ENCODE measurements at places on chromosomes 5 and 9.

GRCh38 chr5:58411372-58411771 lies 48.5 kb downstream of the PLK2 start:
- no peak for DNase-seq

DNA sequence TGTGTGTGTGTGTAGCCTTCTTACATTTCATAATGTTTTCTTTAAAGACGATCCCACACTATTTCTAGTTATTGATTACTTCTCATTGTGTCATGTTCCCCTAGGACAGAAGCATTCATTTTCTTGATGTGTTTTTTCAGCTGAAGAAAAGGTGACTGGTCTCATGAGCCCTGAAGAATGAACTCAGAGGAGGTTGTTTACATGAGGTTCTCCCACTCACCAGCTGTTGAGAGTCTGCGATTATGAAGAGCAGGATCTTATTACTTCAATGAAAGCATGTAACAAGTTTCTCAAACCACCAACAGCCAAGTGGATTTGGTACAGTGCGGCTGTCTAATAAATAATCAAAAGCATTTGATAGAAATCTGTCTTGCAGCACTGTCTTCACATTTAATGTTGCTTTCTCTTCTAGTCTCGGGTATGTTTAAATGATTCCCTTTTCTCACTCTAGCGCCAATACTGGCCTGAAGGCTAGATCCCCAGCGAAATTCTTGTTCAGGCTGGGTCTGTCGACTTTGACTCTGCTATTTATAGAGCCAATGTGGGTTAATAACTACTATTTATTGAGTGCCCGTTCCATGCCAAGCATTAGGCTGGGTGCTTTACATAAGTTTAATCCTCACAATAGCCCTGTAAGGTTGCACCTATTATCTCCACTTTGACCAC lies 9.6 kb upstream of the FSD1L start:
- DNase-seq = no peak

- peak; percentile 54 for DNase-seq
Observed at GRCh38 chr9:72362680-72363139, 2.3 kb downstream of the ZFAND5 start.

GRCh38 chr9:20694248-20694647 lies 10.2 kb downstream of the FOCAD start:
- DNase-seq = no peak

DNA sequence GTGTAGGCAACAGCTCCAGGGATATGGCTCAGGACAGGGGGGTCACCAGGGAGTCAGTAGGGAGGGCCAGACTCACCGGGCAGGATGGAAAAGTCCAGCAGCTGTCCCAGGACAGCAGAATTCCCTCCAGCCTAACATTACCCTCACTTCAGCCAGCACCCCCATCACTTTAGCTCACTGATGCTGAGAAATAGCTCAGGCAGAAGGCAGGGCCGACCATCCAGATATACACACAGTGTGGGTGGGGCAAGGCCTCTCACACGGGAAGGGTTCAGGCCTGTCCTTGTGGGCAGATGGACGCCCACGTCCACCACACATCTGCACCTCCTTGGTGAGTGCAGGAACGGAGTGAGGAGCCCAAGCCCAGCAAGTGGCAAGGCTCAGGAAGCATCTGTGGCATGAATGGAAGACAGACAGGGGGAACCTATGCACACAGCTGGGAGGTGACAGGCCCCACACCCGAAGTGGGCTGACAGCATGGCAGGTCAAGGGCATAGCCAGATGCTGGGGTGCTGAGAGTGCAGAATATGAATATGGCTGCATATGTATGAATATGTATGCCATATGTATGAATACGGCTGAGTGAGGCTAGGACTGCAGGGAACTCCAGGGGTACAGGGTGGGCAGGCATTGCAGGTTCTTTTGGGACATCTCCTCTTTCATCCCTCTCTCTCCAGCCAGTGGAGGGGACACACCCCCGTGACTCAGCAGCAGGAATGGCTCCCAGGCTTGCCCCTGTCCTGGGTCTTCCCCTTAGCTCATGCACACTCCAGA lies 17.0 kb downstream of the BICD2 start:
- no peak for DNase-seq

- peak; percentile 27 for DNase-seq
Observed at GRCh38 chr5:36089989-36090388, 23.3 kb upstream of the UGT3A2 start.

- peak; percentile 54 for DNase-seq
Observed at GRCh38 chr5:175385691-175386362, 58.2 kb downstream of the DRD1 start.

GRCh38 chr5:111927191-111927590 lies 170.2 kb upstream of the NREP start:
- DNase-seq = no peak

- no peak for DNase-seq
Observed at GRCh38 chr5:173790836-173791546, 97.2 kb upstream of the CPEB4 start.

DNA sequence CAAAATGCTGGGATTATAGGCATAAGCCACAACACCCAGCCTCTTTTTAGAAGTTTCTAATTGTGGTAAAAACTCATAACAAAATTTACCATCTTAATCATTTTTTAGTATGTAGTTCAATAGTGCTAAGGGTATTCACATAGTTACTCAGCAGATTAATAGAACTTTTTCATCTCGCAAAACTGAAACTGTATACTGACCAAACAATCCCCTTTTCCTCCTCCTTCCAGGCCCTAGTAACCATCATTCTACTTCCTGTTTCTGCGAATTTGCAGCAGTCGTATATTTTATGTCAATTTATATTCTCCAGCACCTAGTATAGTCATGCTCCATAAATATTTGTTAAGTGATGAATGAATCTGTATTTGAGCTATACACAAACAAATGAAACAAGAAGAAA lies 86.3 kb upstream of the ERBIN start:
- no peak for DNase-seq

- DNase-seq = no peak
Observed at GRCh38 chr9:134708672-134709038, 67.1 kb downstream of the COL5A1 start.

GRCh38 chr5:34998058-34998789 lies 49.5 kb downstream of the AGXT2 start:
- DNase-seq = no peak

DNA sequence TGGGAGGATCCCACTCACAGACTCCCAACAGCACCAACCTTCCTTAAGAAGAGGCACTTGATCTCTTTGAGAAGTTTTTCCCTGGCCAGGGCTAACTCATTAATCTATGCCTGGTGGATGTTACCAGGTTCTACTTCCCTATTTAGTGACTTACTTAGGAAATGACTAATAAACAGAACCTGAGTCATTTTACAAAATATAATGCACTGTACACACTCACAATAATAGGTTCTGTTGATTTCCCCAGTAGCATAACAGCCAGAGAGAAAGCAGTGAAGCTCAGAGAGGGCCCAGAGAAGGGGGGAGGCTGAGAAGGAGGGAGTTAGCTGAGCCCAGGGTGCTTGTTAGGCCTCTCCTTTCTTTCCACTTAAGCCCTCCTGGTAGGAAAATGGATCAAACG lies 27.1 kb downstream of the FRMD3 start:
- no peak for DNase-seq

GRCh38 chr9:114034661-114035062 lies 43.4 kb downstream of the AMBP start:
- DNase-seq = no peak

DNA sequence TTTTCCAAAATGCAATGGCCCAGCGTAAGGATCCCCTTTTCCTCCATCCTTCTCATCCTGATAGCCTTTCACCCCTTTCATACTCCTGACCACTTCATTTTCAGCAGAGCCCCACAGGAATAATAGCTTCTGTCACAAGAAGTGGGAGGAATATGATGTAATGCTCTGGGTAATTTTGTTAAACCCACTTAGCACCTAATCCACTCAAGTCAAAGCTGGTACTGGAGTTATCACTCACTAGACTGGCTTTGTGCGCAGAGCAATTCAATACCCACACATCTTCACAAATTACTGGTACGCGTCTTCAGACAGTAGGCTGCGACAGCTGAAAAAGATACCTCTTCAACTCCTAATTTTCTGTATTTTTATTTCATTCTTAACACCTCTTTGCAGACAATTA lies 2232.8 kb upstream of the WWC1 start:
- no peak for DNase-seq

- no peak for DNase-seq
Observed at GRCh38 chr5:113256671-113257452, 177.9 kb downstream of the TSSK1B start.

- no peak for DNase-seq
Observed at GRCh38 chr9:106954974-106955850, 92.2 kb downstream of the ZNF462 start.

GRCh38 chr5:86330736-86331135 lies 287.0 kb upstream of the COX7C start:
- DNase-seq = no peak

All from retina (tissue), 1 donor.